ENCODE measurements at places on chromosomes 16 and 17.

DNA sequence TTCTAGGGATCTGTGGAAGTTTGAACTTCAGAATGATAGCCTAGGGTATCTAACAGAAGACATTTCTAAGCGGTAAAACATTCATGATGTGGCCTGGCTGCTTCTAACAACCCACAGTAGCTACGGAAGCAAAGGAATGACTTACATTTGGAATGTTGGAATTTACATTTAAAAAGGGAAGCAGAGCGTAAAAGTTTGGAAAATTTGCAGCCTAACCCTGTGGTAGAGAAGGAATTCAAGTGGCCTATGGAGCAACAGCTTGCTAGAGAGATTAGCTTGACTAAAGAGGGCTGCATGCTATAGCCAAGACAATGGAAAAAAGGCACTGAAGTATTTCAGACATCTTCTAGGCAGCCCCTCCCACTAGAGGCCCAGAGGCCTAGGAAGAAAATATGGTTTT, 50.1 kb downstream of the HNF1B start:
- no peak for DNase-seq

DNA sequence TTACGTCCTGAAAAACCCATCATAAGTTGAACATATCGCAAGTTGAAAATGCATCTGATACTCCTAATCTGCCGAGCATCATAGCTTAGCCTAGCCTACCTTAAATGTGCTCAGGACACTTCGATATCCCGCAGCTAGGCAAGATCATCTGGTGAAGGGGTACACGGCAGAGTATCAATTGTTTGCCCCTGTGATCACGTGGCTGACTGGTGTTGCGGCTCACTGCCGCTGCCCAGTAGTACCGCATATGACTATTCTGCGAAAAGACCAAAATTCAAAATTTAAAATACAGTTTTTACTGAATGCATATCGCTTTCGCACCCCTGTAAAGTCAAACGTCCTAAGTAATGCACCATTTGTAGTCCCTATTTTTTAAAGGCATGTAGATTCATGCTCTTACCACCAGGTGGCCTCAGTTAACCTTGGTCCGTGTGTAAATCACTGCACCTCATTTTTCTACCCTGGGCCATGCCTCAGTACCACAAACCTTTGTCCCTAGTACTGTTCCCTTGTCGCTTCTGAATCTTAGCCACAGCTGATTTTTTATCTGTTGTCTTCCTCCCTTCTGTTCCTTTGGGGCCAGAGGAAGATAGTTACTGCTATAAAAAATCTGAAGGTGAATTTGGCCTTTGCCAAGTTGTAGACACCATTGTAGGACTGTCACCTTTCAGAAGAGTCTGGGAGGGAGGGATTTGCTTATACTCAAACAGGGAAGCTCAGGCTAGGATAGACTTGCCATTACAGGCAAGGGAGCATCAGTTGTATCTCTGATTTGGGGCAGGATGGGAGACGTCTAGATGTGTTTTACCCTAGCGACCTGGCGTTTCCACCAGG, 34.4 kb downstream of the WWP2 start:
- no peak for DNase-seq

DNA sequence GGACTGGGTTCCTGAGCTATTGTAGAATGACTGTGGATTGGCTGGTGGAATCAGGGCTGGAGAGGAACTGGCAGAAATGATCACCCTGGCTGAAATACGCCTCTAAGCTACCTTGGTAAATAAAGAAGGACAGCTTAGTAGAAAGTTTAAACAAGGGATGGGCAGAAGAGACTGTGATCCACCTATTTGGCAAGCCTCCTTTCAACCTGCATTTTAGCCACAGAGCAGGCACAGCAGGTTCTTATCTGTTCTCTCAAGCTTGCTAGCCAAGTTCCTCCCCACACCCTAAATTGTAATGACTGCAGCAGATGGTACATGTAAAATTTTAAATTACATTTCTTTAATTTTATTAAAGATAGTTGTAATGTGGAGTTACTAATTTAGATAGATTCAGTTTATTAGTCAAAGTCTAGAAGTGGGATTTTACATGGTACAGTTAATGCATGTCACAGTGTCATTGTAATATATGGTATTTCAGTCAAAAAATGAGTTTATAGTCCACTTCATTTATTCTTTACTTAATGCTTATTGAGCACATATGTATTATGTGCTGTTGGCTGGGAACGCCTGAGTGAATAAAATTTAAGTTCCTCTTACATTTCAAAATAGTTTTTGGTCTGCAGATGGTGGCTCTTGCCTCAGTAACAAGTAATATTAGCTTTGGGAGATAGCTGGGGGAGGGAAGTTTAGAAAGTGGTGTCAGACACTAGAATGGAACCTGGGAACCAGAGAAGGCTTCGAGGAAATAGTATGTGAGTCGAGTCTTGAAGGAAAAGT, 11.2 kb downstream of the EPN2 start:
- no peak for DNase-seq

DNA sequence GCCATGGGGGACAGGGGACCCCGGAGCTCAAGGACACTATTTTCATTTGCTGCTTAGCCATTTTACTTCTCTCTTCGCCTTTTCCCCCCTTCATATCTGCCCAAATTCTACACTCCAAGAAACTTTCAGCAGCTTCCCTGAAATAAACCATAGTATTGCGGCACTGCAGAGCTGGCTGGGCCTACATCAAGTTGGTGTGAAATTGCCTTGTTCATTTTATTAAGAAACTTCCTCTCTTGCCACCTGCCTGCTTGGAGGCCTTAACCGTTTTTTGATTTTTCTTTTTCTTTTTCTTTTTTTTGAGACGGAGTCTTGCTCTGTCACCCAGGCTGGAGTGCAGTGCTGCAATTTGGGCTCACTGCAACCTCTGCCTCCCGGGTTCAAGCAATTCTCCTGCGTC, 7.4 kb upstream of the CPNE2 start:
- DNase-seq = no peak

DNA sequence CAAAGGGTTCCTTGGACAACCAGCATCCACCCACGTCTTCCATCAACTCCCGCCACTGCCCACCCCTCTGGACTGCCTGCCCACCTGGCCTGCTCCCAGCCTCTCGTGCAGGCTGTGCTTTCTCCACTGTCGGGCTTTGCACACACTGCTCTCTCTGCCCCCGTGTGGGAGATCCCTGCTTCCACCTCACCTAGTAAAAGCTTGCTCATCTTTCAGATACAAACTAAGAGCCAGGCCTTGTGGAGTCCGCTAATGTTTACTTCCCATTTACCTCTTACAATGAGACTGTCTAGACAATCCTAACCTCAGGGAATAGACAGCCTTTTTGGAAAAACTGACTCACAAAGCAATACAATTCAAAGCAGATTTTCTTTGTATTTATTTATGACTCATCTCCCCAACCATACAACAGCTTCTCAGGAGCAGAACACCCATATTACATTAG, 67.6 kb downstream of the USP31 start:
- DNase-seq = no peak

GRCh38 chr17:13420878-13421277, 180.9 kb downstream of the HS3ST3A1 start:
- DNase-seq = no peak

GRCh38 chr17:2398655-2399571, 1.9 kb downstream of the MNT start:
- DNase-seq = peak; percentile 45

DNA sequence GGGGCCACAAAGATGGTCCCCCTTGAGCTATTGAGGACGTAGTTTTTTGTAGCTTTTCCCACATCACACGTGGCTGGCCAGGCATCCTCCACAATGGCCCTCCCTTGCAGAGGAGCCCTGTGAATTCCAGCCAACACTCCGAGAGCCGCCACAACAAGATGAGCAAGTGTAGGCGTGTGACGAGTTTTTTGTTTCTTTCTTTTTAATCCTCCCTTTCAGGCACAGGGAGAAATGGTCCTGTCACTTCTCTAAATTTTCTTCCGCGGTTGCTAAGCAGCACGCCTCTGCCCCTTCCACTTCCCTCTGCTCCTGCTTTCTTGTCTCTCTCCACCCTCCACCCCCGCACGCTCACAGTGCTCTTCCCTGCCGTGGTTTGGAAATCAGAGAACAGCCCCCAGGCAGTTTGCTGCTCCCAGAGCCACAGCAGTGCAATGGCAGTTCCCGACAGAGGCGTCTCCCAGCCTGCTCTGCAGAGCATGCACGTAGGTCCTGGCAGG, 68.0 kb upstream of the MRTFB start:
- DNase-seq = no peak
